ENCODE measurements at places on chromosomes 5 and 9.
A peak's percentile ranks its signal among the peaks of the same experiment; 100 is the strongest.

- DNase-seq = no peak
Measured at GRCh38 chr9:27491154-27491553, 32.9 kb upstream of the IFNK start.

DNA sequence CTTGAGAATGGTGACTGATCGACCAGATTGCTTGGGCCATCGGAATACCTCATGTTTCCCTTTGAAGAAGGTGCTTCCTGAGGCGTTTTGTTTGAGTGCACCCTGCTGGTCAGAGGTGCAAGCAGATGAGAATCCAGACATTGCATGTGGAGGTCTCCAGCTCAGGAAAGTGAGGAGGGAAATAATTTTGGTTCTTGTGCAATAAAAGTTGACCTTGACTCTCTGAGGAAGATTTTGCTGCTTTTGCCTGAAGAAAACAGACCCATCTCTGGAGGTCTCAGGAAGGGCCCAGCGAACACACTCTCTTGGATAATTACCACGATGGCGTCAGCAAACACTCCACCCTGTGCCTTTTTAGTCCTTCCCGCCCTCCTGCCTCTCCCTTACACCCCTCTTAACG, 69.7 kb downstream of the GRAMD2B start:
- DNase-seq = peak; percentile 59

DNA sequence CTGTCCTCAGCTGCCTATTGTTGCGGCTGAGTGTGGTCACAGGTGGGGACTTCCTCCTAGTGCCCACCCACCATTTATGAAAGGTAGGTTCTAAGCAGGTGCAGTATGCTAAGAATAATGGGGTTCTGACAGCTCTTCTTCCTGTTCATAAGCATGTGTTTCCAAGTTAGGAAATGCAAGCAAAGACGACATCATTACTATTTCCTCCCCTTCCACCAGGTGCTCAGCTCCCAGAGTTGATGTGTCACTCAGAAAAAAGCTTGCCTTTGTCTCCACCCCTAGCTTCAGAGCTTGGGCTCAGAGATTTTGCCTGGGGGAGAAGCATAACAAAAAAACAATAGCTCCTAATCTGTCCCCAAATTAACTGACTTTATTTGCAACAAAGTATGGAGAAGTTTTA, 1076.7 kb downstream of the NR2F1-AS1 start:
- DNase-seq = peak; percentile 50

- DNase-seq = no peak
Measured at GRCh38 chr5:164358531-164359259, 853.3 kb downstream of the MAT2B start.

DNA sequence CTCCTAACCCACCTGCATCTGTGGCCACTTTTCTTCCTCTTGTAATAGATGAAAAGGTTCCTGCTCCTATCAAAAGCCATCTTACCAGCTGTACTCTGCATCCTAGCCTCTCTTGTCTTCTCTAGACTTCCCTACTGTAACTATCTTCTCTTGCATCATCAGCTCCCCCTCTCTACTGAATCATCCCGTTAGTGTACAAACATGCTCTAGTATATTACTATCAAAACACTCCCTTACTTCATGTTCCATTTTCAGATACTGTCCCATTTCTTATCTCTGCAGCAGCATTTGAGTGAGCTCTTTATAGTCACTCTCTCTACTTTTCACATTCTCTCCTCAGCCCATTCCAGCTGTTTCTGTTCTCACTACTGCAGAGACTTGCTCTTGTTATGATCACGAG, 2.8 kb downstream of the SRA1 start:
- no peak for DNase-seq

- no peak for DNase-seq
Measured at GRCh38 chr5:1791176-1791575, 8.5 kb downstream of the MRPL36 start.

DNA sequence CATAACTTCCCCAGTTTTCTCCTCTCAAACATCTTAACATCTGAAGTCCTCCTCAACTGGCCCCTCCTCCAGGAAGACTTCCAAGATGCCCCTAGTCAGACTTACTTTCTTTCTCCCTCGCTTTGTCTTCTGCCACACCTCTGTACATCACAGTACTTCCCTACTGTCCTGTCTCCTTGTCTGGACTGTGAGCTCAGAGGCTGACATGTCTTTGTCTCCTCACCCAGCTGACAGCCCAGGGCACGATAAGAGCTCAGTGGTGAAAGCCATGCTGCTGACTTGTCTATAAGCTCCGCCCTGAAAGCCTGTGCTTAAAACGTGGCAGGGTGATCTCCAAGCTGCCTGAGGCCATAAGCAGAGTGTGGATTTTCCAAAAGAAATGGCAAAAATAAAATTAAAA, 33.0 kb upstream of the SLC25A51 start:
- DNase-seq = peak; percentile 56

DNA sequence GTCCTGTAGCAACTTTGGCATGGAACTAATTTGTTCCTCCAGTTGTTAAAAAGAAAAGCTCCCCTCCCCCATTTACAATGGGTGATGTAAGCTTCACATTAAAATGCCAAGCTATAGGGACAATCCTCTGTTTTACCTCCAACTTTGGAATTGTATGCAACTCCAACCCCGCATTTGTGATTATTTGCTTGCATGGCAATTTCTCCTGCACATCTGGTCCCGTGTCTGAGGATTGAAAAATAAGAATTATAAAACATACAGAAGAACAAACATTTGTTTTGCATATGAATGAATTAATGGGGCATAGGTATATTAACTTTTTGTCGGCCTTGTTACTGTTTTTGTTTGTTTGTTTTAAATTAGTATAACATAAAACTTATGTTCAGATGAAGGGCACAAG, 17.2 kb downstream of the PCSK1 start:
- no peak for DNase-seq

DNA sequence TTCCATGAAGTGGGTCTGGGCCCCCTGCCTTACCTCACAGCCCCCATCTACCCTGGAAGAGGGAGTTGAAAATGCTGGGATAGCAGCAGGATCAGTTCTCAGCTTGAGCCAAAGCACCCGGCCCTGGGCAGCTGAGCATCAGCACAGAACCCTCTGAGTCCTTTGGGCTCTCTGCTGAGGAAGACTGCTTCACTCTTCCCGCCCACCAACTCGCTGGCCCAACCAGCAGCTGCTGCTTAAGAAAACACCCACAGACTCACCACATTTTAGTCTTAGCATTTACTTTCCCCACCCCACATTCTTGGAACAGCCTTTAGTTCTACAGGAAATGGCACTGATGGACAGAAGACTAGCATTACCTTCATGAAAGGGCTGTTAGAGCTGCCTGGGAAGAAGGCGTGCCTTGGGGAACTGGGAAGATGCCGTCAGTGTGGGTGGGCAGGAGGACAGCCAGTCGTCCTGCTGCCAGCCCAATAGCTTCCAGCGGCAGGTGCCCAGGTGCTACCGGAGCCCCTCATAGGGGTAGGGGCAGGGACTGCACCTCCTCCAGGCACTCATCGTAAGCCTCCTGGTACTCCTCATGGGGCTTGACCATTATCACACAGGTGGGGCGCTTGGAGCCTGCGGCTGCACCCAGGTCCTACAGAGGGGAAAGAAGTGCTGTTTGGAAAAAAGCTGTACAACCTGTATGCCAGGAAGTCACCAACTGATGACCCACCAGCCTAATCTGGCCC, 4.3 kb downstream of the NHP2 start:
- DNase-seq = no peak

DNA sequence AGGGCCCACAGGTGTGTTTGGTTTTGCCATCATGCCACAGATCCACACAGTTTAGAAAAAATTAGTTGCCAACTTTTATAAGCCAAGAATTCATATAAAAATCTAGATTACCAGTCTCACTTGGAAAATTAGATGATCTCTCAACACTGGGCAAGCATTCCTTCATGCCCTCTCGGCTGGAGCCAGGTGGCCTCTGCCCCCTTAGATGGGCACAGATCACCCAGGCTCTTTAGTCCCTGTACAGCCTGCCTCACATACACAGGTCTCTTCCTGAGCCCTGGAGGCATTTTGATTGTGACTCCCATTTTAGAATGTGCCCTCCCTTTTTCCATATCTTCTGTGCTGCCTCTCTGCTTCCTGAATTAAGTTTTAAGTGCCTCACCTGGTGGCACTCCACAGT, 20.0 kb downstream of the ACO1 start:
- no peak for DNase-seq

- DNase-seq = peak; percentile 49
Measured at GRCh38 chr9:21015129-21015815, 16.2 kb downstream of the HACD4 start.

- no peak for DNase-seq
Measured at GRCh38 chr5:147439254-147439653, 70.6 kb downstream of the DPYSL3 start.

GRCh38 chr5:2193542-2194235, 311.0 kb upstream of the IRX4 start:
- DNase-seq = no peak

DNA sequence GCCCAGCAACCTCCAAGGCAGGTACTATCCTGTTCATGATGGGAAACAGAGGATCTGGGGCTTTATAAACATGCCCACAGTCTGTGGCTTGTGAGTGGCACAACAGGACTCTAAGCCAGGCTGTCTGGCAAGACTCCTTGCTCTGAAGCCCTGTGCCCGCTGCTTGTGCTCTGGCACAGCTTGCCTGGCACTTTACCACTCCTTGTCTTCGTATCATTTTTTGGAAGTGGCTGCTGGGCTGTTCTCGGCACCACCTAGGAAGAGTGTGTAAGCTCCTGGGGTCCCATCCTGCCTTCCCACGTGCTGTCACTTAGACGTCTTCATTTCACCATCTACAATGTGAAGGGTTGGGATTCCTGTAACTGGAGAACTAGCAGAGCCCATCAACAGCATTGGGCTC, 59.3 kb upstream of the GLRX start:
- DNase-seq = no peak

GRCh38 chr5:154971501-154971900, 30.6 kb downstream of the MRPL22 start:
- DNase-seq = no peak

- DNase-seq = peak; percentile 58
Measured at GRCh38 chr5:126339215-126339805, 83.9 kb upstream of the GRAMD2B start.

GRCh38 chr5:178644826-178645545, 18.1 kb upstream of the CLK4 start:
- DNase-seq = no peak

DNA sequence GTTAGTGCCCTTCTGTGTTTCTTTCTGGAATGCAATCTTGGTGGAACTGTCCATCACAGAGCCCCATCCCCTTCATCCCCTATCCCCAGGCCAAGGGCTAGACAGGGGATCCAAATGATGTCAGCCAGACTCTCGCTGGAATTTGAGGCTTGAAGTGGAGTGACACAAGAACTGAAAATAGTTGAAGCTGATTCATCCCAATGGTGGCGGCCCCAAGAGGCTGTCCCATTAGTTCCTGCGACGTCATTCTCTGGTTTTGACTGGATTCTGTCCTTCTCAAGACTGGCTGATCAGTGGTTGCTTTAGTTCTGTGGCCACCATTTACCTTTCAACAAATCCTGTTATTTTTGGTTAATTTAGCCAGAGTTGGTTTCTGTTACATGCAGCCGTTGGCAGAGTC, 59.9 kb downstream of the SUB1 start:
- peak; percentile 12 for DNase-seq

- DNase-seq = no peak
Measured at GRCh38 chr9:27665136-27665535, 91.9 kb upstream of the C9orf72 start.

DNA sequence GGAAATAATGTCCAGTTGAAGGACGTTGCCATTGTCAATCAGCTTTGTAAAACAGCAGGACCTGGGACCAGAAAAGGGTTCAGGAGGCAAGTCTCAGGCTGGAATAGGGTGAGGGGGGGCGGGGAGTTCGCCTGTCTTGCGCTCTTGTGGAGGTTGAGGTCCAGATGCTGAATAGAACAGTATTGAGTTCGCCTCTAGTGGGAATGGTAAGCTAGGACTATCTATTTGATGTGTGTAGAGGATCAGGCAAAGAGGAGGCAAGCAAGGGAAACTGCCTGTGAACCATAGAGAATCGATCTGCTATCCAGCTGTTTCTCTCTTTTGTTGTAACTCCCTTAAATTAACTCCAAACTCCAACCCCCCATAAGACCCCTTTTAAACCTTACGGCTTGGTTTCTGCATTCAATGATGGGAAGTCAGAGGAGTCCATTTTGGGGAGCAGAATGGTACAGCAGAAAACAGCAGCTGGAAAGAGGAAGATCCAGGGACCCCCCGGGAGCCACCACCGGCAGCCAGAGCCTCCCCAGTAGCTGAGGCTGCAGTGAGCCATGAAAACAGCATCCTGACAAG, 133.7 kb downstream of the SLC28A3 start:
- DNase-seq = no peak

GRCh38 chr9:21813575-21814473, 11.4 kb downstream of the MTAP start:
- peak; percentile 73 for DNase-seq

DNA sequence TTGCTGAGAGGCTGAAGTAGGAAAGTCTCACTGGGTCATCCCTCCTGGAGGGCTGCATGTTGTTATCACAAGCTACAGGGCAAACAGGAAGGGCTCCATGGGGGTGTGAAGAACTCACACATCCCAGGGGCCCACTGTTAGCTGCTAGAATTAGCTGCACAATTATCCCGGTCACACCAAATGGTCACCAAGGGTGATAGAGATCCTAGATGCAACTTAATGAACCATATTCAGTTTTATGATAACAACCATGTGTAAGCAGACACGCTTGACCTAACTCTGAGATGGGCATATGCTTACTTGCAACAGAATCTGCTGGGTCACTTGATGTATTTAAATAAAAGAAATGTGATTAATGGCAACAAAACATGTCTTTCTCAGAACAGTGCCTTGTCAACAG, 143.5 kb upstream of the C6 start:
- DNase-seq = peak; percentile 92

GRCh38 chr5:104347119-104347708, 784.6 kb upstream of the NUDT12 start:
- peak; percentile 17 for DNase-seq

- DNase-seq = no peak
Measured at GRCh38 chr5:164383662-164384061, 878.2 kb downstream of the MAT2B start.

DNA sequence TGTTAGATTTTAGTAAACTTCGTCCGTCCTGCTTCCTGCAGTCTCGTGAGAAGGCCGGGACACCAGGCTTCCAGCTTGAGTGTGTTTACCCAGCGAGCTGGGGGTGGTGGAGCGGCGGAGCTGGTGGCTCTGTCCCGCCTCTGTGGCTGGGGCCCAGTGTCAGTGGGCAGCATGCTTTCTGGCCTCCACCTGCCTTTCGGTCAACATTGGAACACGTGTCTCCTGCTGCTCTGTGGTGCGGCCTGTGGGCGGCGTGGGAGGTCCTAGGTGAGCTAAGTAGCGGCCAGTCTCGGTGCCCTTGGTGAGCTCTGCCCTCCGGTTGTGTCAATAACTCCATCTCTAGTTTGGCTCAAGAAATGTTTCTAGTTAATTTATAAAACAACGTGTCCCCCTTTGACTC, 125.9 kb downstream of the GADD45G start:
- DNase-seq = no peak
